Renal pelvis (tissue), 12 donors: ENCODE measurements at places on chromosomes 5 and 9.

DNA sequence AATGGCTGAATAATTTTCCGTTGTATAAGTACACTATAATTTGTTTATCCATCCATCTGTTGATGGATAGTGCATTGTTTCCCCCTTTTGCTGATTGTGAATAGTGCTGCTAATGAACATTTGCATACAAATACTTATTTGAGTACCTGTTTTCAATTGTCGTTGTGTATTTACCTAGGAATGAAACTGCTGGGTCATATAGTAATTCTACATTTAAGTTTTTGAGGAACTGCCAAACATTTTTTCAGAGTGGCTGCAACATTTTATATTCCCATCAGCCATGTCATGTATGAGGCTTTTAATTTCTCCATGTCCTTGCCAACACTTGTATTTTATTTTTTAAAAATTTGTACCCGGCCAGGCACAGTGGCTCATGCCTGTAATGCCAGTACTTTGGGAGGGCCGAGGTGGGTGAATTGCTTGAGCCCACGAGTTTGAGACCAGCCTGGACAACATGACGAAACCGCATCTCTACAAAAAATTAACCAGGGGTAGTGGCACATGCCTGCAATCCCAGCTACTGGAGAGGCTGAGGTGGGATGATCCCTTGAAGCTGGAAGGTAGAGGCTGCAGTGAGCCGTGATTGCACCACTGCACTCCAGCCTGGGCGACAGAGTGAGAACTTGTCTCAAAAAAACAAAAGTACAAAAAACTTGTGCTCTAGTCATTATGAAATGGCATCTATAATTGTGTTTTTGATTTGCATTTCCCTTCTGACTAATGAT, 2.2 kb upstream of the ANXA6 start:
- DNase-seq, result no peak

DNA sequence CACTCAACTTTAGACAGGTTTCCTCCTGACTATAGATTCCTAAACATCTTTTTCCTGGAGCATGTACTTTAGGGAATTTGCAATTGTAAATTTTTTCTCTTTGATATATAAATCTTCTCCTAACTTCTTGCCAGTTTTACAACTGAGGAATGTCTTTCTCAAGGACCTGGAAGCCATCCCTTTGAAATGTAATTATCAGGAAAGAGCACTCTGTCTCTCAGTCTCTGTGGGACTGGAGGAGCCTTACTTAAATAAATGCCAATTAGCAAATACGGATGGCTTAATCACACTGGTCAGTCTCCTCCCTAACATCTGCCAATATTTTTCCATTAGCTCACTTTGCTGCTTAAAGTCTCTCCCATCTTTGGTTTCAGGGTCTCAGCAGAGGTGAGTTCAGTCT, 344.3 kb upstream of the ARRDC3 start:
- no peak for DNase-seq

DNA sequence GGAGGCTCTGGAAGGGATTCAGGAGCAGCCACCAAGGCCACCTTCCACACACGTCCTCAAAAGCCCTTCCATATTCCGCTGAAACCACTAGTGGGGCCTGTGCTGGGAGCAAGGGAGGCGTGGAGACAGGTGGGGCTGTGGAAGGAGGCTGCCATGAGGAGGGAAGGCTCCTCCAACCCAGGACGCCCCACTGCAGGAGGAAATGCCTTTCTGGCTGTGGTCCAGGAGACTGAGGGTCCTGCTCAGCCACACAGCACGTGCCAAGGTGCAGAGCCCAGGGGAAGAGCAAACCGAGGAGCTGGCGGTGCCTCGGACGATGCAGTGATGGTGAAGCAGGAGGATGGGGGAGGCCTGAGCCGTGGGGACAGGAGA, 49.5 kb downstream of the ADAMTS2 start:
- no peak for DNase-seq

GRCh38 chr9:6187272-6187671, 28.3 kb upstream of the IL33 start:
- DNase-seq, result no peak

- DNase-seq, result no peak
Measured at GRCh38 chr9:129910628-129911567, 75.6 kb downstream of the USP20 start.

- no peak for DNase-seq
Measured at GRCh38 chr9:102035929-102036328, 297.5 kb upstream of the GRIN3A start.

DNA sequence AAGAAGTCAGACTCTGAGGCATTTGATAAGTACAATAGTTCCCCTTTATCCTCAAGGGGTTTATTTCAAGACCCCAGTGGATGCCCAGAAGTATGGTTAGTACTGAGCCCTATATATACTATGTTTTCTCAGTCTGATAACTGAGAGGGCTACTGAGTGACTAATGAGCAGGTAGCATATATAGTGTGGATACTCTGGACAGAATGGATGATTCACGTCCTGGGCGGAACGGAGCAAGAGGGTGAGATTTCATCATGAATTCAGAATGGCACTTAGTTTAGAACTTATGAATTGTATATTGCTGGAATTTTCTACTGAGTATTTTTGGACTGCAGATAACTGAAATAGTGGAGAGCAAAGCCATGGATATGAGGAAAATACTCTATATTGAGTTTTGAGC, 457.6 kb downstream of the PLK2 start:
- no peak for DNase-seq

- DNase-seq, result no peak
Measured at GRCh38 chr5:94431696-94432095, 186.7 kb downstream of the KIAA0825 start.
